ENCODE measurements at places on chromosomes 6 and 20.
A peak's percentile ranks its signal among the peaks of the same experiment; 100 is the strongest.

DNA sequence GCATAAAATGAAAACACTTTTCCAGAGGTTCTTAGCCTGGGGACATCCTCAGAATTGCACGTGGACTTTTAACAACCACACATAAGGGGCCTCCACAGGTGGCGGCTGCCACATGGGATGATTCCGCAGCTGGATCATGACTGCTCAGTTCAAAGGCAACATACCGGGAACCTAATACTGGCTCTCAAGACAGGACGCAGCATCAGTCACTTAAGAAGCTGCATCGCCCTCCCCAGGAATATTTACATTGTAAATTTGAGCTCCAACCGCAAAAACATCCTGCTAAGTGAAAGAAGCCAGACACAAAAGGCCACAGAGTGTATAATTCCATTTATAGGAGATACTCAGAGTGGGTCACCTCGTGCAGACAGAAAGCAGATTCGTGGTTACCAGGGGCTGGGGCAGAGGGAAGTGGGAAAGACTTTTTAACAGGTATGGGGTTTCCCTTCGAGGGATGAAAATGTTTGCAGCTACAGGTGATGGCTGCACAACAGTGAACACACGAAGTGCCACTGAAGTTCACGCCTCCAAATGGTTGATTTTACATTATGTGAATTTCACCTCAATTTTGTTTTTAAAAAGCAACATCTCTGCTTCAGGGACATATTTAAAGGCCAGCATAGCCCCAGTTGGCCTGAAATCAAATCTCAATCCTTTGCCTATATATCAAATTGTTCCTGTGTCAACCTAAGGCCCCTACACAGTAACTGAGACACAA is 141.5 kb downstream of the BMP7 start:
- no peak for DNase-seq

DNA sequence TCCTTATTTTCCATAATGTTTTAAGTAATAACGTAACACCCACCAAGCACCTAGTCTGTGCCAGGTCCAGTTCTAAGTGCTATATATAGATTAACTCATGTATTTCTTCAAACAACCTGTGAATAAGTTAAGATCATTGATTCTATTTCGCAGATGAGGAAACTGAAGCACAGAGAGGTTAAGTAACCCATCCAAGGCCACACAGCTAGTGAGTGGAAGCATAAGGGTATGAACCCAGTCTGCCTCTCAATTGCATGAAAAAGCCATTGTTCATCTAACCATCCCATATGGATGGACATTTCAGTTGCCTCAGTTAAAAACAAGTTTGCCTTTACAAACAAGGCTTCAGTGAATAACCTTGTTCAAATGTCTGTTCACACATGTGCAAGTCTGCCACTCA is 20.8 kb downstream of the TGM6 start:
- DNase-seq, result no peak

DNA sequence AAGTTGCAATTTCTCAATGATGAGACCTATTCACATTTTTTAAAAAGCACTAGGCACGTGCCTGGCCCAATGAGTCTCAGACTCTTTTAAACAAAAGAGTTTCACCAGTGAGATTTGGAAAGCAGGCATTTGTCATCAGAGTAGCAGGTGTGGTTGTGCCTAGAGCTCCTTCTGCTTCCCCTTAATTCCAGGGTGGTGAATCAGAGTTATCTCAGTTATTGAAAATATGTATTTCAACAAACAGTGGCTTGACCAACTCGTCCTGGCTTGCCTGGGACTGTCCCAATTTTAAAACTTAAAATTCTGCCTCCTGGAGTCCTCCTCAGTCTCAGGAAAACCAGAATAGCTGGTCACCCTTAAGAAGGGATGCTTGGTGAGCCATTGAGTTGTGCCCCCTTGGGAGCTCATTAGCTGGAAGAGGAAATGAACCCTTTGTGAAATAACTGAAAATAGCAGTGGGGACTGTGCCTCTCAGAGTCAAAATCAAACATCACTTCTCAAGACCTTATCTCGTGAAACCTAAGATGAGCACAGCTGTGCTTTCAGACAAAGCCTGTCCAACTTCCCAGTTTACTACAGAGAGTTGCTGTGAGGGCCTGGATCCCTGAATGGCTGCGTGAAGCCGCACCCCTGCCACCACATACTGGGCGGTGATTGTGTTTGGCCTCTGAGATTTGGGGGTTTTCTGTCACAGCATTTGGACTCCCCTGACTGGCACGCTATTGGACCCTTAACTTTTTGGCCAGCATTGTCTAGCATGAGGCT is 116.3 kb downstream of the ANKRD60 start:
- peak; percentile 93 for DNase-seq

DNA sequence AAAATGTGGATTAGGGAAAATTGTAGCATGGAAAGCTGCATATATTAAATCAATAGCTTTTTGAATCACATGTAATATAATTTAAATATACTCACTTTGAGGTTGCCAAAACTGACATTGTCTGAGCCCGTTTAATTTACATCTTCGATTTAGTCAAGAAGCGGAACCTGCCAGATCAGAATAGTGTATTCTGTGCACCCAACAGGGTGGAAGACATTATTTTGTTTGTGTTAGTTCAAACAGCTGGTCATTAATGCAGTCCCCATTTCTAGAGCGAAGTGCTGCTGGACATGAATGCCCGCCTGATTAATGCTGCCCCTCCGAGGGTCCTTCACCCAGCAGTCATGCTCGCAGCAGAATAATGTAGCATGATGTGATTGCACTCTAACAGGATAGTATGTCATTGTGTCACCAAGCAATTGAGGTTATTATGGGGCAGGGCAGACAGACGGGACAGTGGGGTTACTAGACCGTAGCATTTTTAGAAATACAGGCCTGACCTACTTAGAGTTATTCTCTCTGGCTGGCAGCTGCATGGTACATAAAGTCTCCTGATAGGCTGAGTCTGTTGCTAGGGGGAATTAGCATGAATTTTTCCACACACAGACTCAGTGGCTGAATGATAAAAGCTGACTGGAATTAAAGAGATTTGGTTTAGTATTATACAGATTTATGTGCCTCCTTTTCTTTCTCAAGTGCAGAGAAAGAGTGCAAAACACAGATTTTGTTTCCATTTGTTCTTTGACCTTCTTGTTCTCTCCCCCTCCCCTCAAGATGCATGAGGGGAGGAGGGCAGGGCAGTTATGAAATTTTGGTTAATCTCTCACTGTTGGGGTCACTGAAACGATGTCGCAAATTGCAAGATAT is 147.1 kb downstream of the PRL start:
- DNase-seq, result no peak

DNA sequence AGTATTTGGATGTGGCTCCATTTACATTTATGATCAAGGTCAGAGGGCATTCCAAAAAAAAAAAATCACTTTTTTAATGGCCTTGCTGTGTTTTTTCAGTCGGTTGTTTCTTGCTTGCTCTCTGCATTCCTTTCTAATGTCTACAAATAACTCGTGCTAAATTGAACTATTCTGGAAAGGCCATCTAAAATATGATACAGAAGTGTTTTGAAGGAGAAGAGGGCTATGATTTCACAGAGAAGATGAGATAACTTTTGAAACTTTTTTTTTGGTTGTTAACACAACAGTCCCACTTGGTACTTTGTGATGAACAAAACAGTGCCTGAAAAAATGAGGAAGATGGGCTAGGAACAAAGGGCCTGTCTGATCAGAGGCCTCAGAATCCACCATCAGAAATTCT is 156.1 kb upstream of the SMLR1 start:
- DNase-seq, result peak; percentile 2

DNA sequence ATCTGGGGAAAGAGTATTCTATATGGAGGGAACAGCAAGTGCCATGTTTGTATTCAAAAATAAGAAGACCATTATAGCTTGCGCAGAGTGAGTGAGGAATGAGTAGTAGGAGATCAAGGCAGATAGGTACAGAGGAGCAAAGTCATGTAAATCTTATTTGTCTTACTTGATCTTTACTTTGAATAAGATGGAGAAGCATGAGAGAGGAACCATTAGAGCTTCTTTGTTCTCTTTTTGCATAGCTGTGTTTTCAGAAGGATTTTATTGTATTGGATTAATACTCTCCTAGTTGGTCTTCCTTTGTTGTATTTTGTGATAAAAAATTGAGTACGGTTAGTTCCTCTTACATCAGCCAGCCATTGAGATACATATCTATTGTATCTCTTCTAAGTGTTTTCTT is 88.4 kb downstream of the SCAF8 start:
- no peak for DNase-seq

DNA sequence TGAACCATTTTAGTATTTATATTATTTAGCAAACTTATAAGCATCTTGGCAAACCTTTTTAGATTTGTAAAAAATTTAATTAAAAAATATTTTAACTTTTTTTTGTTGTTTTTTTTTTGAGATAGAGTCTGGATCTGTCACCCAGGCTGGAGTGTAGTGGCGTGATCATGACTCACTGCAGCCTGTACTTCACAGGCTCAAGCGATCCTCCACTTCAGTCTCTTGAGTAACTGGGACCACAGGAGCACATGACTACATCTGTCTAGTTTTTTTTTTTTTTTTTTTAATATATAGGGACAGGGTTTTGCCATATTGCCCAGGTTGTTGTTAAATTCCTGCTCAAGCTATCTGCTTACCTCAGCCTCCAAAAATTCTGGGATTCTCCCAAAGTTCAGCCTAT is 161.1 kb downstream of the EYS start:
- no peak for DNase-seq

- peak; percentile 40 for DNase-seq
Observed at GRCh38 chr6:157769776-157770426, 53.1 kb upstream of the SNX9 start.

All from AG10803 (cell line).